ENCODE measurements at places on chromosomes 3 and 15. TPM values are rescaled to one million over a fixed set of nuclear protein-coding genes. Genes with fewer than 3 reads are reported as not detected.

CADPS gene
- total RNA-seq: not detected

IL20RB gene
- total RNA-seq: 4.6 TPM

C3orf80 gene
- 0.75 TPM for total RNA-seq

IMP3 gene
- 113 TPM for total RNA-seq

ECE2 gene
- total RNA-seq: not detected

FAIM gene
- 3.1 TPM for total RNA-seq

COLQ gene
- total RNA-seq: not detected

SHQ1 gene
- 21.1 TPM for total RNA-seq

P2RY12 gene
- not detected for total RNA-seq

ALCAM gene
- 0.31 TPM for total RNA-seq

ALDH1L1 gene
- 1.5 TPM for total RNA-seq

PRTG gene
- total RNA-seq: 0.09 TPM

TAGLN3 gene
- not detected for total RNA-seq

CLDN1 gene
- 0.34 TPM for total RNA-seq

MLF1 gene
- total RNA-seq: 32.2 TPM

DUOXA2 gene
- not detected for total RNA-seq

GHSR gene
- not detected for total RNA-seq

SERPINI1 gene
- 2.8 TPM for total RNA-seq

DNAH1 gene
- 1.2 TPM for total RNA-seq

GABRB3 gene
- total RNA-seq: 0.33 TPM

CISH gene
- total RNA-seq: 47.7 TPM

DPP8 gene
- 22.0 TPM for total RNA-seq

Measured in K562 (cell line).